ENCODE measurements at places on chromosomes 12 and 14.

GRCh38 chr12:49541911-49542505, 3.2 kb downstream of the KCNH3 start:
- no peak for DNase-seq

DNA sequence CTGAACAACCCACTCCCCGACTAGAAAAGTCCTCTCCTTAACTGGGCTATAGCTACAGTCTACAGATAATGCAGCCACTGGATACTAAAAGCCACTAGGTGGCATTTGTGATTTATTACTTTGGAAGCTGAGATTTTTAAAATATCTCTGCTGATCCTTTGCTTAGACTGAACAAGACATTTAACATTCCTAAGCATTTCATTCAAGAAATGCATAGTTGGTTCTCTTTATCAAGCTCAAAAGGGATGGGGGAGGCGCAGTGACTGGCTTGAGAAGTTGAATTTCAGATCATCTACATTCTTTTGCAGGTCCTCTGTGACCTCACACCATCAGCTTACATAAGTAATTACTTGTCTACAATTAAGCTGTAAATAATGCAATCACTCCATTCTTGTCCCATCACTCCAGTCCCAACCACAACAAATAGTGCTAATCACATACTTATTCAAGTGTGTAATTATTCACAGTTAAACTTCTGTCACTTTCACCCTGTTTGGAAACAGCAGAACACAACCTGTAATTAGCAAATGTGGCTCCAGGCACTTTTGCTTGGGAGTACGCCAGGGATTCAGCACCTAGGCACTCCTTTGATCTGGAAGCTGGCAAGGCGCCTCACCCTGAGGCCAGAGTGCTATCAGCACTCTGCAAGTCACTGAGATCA, 203.6 kb downstream of the NOVA1 start:
- no peak for DNase-seq

GRCh38 chr14:103115845-103116572, 7.3 kb upstream of the TNFAIP2 start:
- no peak for DNase-seq

DNA sequence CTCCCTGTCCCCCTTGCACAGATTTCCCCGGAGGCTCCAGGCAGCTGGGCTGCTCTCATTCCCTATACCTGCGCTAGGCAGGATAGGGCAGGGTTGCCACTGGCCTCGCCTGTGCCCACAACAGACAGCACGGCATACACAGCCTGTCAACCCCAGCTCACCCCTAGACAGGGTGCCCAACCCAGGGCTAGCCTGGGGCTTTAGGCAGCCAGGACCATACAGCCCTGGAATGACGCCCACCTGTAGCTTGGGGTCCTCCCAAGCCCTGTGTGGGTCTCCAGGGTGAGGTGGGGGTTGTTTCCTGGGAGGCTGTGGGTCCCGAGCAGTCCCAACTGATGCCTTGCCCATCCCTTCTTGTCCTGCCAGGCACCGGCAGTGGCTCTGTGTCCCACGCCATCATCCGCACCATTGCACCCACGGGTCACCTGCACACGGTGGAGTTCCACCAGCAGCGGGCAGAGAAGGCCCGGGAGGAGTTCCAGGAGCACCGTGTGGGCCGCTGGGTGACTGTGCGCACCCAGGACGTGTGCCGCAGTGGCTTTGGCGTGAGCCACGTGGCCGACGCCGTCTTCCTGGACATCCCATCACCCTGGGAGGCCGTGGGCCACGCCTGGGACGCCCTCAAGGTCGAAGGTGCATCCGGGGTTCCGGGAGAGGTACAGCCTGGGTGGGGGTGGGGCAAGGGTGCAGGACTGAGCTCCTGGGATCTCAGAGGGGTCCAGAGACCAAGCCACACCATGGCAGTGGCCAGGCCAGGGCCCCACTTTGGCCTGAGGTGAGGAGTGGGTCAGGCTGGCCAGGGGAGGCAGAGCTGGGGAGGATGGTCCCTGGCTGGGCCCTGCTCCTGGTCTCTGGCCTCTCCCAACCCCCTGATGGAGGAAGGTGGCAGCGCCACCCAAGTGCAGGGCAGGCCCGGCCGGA, 3.5 kb downstream of the TRMT61A start:
- no peak for DNase-seq

DNA sequence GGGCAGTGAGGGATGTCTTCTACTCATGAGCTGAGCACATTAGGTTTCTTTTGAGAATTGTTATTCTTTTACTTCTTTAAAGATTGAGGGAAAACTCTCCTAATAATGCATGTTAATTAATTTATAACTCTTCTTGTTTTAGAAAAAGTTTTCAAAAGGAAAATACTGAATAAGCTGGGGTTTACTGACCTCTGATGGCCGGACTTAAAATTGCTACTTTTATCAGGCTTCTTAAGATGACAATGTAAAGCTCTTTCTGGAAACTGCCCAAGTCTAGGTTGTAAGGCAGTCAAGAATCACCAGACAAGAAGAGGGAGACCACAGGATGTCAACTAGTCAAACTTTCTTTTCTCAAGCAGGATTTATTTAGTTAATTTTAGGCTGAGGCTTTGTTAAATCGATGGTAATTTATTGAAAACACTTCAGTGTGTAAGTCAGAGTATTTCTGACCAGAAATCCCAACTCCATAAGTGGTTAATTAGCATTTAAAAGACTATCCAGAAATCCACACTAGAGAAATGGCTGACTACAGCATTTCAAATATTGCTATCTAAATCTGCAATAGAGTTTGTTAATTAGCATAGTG, 82.1 kb downstream of the AVPR1A start:
- DNase-seq: no peak

GRCh38 chr12:71654200-71654599, 9.4 kb downstream of the ZFC3H1 start:
- no peak for DNase-seq

Measured in stimulated activated CD8-positive, alpha-beta memory T cell treated with anti-CD3 and anti-CD28 coated beads, Interleukin-7, amount 100 ng/mL, for 24 hours (primary cell).